ENCODE measurements at places on chromosomes 11 and 22.

GRCh38 chr11:2221591-2221990 is 48.8 kb downstream of the ASCL2 start:
- no peak for DNase-seq

DNA sequence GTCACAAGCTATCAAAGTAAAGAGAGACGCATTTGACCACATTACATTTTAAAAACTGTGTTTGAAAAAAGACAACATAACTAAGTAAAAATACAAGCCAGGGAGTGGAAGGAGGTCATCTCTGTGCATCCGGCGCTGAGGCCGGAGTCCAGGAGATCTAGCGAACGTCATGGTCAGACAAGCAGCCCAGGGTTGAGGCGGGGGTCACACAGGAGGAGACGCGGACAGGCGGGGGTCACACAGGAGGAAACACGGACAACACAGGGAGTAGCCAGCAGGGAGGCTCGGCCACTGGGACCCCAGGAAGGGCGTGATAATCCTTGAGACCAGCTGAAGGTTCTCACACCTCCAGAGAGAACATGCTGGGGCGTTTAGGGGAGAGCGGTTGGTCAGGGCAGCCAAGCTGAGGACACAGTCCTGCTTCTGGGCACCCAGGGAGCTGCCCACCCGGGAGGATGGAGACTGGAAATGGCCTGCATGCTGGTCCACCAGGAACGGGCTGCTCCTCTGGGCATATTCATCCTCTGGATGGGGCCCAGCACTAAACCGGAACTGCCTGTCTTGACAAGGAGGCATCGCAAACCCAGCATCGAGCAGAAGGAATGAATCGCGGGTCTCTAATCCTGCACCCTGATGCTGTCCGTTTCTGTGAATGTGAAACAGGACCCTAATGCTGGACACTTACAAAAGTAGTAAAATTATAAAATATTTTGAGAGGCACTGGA is 40.9 kb upstream of the MUC5AC start:
- no peak for DNase-seq

DNA sequence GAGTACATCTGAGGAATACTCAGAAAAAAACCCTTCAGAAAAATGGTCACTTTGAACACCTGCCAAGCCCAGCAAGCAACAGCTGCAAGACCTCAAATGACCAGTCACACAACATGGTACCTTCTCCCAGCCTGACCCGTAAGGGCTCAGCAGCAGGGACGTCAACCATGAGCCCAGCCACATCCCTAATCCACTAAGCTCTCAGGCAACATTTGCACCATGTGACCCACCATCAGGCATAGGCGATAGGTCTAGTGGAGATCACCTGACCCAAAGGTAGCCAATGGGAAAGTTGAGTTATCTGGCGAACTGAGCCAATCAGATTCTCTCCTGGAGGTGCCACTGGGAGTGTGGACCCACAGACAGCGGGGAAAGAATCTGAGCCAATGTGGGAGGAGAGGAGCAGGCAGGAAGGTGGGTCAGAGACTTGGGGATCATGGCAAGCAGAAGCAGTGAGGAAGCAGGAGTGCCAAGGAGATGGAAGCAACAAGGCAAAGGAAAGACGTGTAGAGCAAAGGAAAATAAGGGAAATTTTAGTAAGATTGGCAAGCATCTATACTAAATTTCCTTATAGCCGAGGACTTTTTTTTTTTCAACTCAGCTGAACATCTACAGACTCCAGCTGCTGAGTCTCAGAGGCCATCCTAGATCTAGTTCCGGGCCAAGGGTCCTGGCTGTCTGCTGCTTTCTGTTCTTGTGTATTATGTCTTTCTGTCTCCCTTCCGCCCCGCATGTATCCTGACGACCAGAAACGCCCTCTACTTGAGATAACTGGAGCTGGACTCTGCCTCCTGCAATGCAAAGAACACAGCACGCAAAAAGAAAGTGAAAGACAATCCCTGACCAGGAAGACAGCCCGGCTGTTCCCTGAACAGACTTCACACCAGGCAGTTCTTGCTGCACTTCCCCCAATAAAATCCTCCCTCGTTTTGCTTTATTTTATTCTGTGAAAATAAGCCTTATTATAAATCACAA is 11.0 kb upstream of the PLAAT2 start:
- DNase-seq = no peak

- no peak for DNase-seq
Measured at GRCh38 chr11:64233913-64234586, at the start of gene VEGFB. VEGFB (plus strand) TSS chr11:64234584; CDS start chr11:64234834, 250 bp downstream.

- DNase-seq = no peak
Measured at GRCh38 chr11:132977746-132978145, 554.6 kb downstream of the OPCML start.

- no peak for DNase-seq
Measured at GRCh38 chr11:41789376-41789775, 329.9 kb upstream of the LRRC4C start.

- DNase-seq = no peak
Measured at GRCh38 chr11:62104816-62105653, 18.8 kb upstream of the INCENP start.

GRCh38 chr11:135074397-135074998 is 662.5 kb upstream of the B3GAT1 start:
- no peak for DNase-seq

DNA sequence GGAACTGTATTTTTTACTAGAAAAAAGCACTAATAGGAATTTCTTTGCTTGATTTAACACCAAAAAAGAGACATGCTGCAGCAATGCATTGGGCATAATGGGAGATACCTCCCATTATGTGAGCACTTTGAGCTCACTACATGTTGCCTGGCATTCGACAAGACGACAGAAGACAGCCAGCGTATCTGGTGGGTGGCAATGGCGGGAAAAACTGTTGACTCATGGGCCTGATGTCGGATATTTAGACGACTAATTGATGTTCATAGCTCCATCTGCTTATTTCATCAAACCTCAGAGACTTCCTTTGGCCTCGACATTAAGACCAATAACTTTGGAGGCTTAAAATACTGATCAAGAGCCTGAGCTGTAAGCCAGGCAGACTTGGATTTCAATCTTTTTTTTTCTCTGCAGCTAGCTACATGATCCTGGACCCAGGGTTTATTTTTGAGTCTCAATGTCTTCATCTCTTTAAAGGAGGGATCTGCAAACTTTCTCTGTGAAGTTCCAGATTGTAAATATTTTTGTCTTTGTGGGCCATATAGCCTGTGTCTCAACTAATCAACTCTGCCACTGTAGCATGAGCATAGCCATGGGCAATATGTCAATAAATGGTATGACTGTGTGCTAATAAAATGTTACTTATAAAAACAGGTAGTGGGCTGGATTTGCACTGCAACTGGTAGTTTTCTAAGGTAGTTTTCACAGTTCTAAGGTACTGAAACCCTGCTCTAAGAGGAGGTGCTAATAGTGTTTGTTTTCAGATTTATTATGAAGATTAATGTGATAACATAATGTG is 375.1 kb downstream of the METTL15 start:
- no peak for DNase-seq

DNA sequence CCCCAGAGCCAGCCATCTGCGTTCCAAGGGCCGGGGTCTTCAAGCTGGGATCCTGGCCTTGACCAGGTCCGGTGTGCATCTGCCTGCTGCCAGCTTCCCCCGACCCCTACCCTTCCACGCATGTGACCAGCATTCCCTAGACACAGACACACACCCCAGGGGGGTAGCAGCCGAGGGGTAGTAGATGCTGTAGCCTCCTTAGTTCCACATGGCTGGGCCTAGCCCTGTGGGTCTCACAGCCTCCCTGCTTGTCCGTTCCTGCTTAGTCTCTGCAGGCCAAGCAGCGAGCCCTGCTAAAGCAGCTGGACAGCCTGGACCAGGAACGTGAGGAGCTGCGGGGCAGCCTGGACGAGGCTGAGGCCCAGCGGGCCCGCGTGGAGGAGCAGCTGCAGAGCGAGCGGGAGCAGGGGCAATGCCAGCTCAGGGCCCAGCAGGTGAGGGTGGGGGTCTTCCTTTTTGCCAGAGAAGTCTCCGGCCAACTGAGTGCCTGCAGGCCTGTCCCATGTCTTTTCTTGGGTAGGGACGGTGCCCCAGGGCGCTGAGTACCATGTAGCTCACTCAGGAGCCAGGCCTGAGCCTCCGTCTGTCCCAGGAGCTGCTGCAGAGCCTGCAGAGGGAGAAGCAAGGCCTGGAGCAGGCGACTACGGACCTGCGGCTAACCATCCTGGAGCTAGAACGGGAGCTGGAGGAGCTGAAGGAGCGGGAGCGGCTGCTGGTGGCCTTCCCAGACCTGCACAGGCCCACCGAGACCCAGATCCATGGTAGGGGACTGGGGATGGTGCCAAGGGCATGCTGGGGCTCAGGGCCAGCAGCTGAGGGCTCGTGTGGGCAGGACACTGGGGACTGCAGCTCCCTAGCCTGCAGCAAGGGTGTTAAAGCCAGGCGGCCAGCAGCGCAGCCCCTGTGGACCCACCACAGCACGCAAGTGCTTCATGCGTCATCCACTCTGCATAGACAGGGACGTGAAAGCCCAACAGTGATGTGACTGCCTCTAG is 13.6 kb downstream of the RNF215 start:
- no peak for DNase-seq

DNA sequence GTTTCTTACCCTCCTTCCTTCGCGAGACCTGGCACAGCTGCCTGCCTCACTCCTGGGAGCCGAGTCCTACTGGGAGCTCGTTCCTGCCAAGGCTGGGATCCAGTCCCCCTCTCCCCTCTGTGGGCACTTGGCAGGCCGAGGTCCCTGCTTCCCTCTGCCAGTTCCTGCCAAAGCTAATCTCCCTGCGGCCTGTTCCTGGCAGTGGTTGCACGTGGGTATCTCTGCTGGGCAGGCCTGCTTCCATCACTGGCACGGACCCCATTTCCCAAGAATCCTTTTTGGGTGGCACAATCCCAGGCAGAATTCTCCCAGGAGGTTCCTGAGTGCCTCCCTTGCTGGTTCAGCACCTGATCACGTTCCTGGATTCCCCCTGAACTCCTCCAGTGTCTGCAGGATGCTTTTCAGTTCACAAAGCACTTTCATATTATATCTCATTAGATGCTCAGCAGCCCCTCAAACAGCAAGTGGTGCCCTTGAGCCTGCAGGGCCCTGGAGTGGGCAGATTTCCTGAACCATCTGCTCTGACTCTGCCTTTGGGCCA is 96.5 kb downstream of the RRM1 start:
- DNase-seq = no peak

- DNase-seq = no peak
Measured at GRCh38 chr22:23163665-23164064, 16.6 kb upstream of the BCR start.

GRCh38 chr22:42717197-42717928 is 3.3 kb downstream of the A4GALT start:
- no peak for DNase-seq

DNA sequence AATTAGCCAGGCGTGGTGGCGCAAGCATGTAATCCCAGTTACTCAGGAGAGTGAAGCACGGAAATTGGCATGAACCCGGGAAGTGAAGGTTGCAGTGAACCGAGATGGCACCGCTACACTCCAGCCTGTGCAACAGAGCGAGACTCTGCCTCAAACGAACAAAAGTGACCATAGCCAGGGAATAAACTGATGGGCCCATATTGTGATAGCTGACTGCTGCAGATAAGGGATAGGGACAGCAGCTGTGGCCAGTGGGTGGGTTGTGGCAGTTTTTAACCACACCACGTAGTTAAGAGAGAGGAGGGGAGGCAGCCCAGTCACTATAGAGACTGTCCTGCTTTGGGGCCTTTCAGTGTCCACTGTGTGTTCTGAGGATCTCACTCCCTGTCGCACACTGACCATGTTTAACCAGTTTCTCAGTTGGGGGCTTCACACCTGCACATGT is 58.9 kb downstream of the PISD start:
- no peak for DNase-seq

GRCh38 chr11:113001709-113002108 is 40.5 kb downstream of the NCAM1 start:
- DNase-seq = no peak

- no peak for DNase-seq
Measured at GRCh38 chr11:85137597-85137996, 489.5 kb downstream of the DLG2 start.

- DNase-seq = no peak
Measured at GRCh38 chr11:57475191-57475590, 14.9 kb downstream of the RTN4RL2 start.

DNA sequence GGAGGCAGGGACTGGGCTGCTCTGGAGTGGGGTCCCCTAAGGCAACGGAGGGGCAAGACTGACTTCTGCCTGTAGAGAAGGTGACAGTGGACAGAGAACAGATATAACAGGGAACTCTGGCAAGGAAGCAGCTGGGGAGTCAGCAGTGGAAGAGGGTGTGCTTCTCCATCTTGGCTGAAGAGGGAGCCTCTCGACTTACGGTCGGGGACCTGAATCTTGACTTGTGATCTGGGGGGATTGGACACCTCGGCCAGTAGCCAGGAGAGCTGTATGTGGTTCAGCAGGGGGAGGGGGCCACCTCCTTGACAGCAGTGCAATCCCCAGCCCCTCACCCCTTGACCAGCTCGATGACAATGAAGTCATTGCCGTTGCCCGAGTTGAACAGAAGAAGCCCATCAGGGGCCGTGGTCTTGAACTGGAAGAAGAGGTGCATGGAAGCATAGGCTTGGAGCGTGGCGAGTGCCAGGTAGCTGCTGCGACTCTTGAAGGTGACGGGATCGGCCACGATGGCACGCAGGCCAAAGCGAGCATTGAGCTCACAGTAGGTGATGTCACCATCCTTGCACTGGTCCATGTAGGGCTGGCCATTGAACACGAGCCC is 60.0 kb downstream of the SLC22A12 start:
- DNase-seq = no peak

DNA sequence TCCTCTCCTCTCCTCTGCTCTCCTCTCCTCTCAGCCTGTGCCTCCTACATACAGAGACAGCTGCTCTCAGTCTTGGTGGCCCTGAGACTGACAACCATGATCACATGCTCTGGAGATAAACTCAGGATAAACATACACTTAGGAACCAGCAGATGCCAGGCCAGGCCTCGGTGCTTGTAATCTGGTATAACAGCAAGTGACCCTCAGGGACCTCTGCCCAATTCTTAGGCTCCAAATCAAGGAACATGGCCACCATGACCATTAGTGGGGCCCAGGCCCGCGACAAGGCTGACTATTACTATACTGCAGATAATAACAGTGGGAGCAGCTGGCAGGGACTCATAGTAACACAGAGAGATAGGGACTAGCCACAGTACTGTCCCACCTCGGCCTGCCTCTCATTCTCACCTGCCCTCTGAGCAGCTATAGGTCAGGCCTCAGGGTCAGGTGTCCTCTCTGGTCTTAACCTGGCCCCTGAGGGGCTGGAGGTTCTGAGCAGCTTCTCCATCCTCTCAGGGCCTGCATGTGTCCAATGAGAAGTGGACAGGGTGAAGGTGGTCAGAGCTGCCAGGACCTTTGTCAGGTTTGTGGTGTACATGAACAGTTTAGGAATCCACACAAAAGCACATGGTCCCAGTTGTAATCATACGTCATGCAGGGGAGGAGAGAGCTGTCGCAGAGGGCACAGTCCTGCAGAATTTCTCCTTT is 106.1 kb downstream of the GGTLC2 start:
- DNase-seq = no peak

GRCh38 chr11:11514246-11514645 is 107.6 kb downstream of the GALNT18 start:
- no peak for DNase-seq

- no peak for DNase-seq
Measured at GRCh38 chr11:77779935-77780334, 40.6 kb downstream of the RSF1 start.

All from stimulated activated CD8-positive, alpha-beta memory T cell treated with anti-CD3 and anti-CD28 coated beads, Interleukin-7, amount 100 ng/mL, for 1 hour (primary cell).